ENCODE measurements at places on chromosomes 6 and 20.

- DNase-seq: no peak
Measured at GRCh38 chr6:151494235-151494935, 568 bp downstream of the CCDC170 start.

DNA sequence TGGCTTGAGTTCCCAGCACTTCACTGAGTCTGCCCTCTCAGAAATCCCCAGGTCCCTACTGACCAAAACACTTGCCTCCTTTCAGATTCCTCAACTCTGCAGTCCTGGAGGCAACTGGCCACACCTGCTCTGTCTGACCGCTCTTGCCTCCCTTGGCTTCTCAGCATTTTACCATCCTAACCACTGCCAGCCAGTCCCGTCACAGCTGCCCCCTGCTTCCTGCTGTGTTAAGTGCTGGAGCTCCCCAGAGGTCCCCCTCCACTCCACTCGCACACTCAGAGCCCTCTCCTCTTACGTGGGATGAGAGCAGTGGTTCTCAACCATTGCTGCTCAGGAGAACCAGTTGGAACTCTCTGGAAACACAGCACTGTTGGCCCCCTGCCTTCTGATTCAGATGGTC, 20.5 kb downstream of the ADAT2 start:
- no peak for DNase-seq

DNA sequence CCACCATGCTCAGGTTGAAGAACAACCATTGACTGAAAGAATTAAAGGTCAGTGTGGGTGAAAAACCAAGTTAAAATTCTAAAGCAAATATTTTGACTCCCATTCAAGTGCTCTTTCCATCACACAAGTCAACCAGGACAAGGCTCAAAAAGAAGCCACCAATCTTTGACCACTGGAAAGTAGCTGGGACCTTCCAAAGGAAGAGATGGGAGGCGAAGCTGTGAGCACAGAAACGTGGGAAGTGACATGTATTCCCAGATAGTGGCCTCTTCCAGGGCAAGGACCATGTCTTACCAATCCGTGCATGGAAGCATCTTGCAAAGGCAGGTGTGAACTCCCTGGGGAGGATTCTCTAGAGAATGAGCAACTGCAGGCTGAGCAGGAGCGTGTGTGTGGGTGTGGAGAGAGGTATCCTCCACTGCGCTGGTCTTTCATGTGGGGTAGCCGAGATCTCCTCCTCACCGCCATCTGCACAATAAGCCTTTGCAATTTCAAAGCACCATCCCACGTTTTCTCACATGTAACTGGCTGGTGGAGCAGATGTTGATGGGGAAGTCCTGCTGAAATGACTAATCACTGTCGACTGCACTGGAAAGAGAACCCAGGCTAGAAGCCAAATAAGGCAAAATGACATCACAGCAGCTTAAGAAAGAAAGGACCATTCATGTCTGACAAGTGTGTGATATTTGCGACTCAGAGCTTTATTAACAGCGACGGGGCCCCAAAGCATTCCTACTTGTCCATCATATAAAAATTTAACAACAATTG, 189.4 kb upstream of the RREB1 start:
- DNase-seq: peak; percentile 39

GRCh38 chr6:45297320-45297719, 30.8 kb upstream of the RUNX2 start:
- no peak for DNase-seq

- no peak for DNase-seq
Measured at GRCh38 chr20:54047720-54048119, 22.7 kb downstream of the BCAS1 start.

- DNase-seq: no peak
Measured at GRCh38 chr6:126312013-126312665, 27.8 kb upstream of the CENPW start.

All from stimulated activated CD4-positive, alpha-beta T cell treated with anti-CD3 and anti-CD28 coated beads, TNF-alpha, amount 100 ng/mL, for 4 hours (primary cell).